ENCODE measurements at places on chromosomes 6 and 20. TPM values are rescaled to one million over a fixed set of nuclear protein-coding genes. Genes with fewer than 3 reads are reported as not detected.
A peak's percentile ranks its signal among the peaks of the same experiment; 100 is the strongest.

DNA sequence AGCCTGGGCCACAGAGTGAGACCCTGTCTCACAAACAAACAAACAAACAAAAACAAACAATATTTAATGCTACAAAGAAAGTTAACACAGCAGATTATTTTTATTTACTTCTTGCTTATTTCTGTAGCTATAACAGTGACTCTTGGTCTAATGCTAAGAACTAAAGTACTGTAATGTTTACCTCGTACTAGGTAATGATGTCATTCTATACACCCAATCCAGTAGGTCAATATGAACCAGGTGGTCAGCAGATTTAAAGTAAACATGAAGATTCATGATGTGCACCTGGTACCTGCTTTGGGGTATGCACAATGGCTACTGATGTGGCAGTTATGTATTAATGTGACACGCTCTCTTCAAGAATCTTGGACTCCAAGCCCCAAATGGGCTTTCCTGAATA, 36.6 kb upstream of the CARMIL1 start:
- DNase-seq, result no peak

GRCh38 chr6:24431045-24431451, 28.3 kb downstream of the MRS2 start:
- peak; percentile 7 for DNase-seq

- DNase-seq, result no peak
These were observed 307.2 kb downstream of the SOX4 start for GRCh38 chr6:21900730-21901129.

DNA sequence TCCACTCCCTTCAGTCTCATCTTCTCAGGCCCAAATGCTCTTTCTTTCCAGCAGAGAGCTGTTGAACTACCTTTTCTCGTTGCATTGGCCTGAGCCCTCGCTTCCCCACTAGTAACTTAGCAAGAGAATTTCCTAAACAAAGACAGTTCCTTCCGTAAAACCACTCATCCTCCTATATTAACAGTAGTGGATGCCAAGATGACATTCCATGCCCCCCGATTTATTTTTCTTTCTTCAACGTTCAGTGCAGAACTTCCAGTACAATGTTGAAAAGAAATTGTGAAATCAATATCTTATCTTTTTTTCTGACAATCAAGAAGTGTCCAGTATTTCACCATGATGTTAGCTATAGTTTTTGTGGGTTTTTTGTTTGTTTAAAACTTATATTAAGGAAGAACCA, 45.8 kb downstream of the SOX4 start:
- no peak for DNase-seq

DNA sequence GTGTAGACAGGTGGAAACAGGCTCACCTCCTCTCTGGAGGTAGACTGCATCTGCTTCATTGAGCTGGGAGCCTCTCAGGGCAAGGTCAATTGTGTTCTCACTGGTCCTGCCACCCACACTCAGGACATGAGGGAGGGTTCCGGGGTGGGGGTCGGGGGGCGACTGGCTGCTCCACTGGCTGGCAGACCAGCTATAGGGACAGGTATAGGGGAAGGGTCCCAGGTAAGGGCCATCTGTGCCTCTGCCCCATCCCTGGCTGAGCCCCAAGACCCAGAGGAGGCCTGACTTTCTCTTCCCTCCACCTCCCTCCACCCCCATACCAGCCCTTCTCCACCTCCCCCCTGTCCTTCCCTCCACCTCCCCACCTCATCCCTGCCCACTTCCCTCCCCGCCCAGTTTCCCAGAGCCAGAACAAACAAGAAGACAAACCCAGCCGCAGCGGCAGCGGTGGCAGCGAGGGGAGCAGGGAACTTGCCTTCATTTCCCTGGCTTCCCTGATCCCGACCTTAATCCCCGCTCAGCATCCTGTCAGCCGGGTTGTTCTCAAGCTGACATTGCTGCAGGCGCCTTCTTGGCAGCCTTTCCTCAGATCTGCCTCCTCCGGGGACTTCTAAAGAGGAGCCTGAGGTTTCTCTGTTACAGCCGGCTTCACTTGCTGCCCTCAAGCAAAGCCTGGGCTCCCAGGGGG, 18.3 kb upstream of the FOXP4 start:
- DNase-seq, result no peak

GRCh38 chr20:62472941-62473585, 2.7 kb downstream of the GATA5 start:
- DNase-seq, result no peak

DNA sequence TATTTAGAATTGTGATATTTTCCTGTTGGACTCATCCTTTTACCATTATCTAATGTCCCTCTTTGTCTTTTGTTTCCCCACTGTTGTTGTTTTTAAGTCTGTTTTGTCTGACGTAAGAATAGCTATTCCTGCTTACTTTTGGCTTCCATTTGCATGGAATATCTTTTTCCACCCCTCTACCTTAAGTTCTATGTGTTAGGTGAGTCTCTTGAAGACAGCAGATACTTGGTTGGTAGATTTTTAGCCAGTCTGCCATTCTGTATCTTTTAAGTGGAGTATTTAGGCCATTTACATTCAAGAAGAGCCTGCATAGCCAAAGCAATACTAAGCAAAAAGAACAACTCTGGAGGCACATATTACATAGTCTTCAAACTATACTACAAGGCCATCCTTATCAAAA, 39.2 kb downstream of the CTCFL start:
- no peak for DNase-seq

DNA sequence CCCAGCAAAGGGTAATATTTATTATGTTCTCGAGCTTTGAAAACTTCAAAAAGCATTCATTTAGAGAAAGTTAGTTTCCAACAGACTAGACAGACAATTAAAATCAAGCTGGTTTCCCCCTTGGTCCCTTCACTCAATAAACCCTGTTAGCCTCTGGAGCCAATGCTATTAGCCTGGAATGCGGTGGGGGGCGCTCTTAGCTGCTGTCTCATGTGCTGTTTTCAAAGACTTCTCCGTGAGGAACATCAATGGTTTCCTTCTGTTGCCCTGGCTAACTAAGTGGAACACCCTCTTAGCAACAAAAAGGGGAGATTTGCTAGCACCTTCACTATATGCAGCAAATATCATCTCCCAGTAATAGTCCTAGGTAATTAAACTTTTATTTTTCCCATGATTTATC, 86.4 kb downstream of the LY86 start:
- DNase-seq, result no peak

GRCh38 chr6:20402342-20403069, 827 bp downstream of the E2F3 start:
- DNase-seq, result no peak

DNA sequence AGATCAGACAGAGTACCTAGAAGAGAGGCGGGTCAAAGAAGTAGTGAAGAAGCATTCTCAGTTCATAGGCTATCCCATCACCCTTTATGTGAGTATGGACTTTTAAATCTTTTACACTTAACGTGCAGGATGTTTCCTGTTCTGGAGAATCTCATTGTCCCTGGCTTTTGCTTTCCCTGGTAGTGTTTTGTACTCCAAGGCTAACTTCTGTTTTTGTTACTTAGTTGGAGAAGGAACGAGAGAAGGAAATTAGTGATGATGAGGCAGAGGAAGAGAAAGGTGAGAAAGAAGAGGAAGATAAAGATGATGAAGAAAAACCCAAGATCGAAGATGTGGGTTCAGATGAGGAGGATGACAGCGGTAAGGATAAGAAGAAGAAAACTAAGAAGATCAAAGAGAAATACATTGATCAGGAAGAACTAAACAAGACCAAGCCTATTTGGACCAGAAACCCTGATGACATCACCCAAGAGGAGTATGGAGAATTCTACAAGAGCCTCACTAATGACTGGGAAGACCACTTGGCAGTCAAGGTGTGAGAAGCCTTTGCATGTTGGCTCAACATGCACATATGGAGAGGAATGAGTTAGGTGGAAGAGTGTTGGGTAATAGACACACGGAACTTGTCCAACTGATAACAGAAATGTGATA, 3.3 kb downstream of the HSP90AB1 start:
- DNase-seq, result no peak

- DNase-seq, result no peak
These were observed 131.2 kb downstream of the SH3BGRL2 start for GRCh38 chr6:79762370-79762769.

GRCh38 chr6:22067122-22067521, 229.7 kb downstream of the PRL start:
- no peak for DNase-seq

DNA sequence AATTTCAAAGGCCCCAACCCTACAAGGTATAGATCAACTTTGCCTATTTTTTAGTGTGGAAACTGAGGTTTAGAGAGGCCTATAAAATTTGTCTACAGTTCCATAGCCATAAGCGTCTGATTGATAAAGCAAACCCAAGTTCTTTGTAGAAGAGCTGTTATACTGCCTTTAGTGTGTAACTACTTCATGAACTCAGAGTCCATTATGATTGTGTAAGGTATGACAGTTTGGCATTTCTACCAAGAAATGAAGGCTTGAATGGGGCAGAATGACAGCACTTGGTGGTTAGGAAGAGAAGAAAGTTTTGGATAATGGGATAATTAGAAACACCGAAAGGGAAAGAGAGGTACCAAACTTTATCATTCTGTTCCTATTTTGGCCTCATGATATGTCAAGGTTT, 38.1 kb downstream of the SMAP1 start:
- DNase-seq, result no peak

GRCh38 chr6:157552820-157553485, 172.0 kb downstream of the ZDHHC14 start:
- DNase-seq, result no peak

GRCh38 chr20:13873831-13874230, 89.0 kb downstream of the NDUFAF5 start:
- DNase-seq, result no peak

DNA sequence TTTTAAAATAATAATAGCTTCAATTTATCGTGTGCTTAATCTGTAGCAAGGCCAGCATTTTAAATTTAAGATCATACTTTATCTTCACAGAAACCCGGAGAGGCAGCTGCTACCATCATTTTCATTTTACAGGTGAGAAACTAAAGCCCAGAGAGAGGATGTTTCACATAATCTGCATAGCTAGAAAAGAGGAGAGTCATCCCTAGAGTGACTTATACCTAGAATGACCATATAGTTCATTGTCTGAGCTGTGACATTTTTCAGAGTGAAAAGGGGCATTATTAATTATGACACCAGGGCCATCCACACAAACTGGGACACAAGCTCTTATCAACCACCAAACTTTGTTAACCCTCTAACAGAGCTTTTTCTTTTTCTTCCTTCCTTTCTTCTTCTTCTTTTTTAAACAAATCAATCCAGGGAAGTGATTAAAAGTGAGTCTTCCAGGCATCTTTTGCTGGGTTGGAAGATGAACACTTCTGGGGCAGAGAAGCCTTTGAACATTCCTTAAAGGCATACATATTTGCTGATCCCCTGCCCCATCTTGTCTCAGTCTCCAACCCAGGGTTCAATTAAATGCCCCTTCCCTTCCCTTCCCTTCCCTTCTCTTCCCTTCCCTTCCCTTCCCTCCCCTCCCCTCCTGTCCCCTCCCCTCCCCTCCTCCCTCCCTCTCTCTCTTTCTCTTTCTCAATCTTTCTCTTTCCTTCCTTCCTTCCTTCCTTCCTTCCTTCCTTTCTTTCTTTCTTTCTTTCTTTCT, 272.5 kb upstream of the JAG1 start:
- DNase-seq, result no peak

GRCh38 chr6:158184608-158185007, 16.5 kb downstream of the GTF2H5 start:
- no peak for DNase-seq

DNA sequence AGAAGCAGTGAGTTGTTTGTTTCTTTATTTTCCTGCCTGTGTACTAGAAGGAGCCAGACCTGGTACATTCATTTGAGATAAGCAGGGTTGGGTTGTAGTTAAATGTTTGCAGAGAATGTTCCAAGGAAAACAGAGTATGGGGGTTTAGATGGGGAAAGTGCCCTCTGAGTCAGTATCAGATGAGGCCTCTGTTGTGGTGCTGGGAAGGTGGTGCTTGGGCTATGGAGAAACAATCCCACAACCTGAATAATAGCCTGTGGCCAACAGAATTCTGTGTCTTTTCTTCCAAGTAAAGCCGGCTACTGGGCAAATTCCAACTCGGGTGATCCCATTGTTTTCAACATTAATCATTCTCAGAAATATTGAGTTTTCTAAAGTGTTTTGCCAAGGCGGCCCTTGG, 109.3 kb downstream of the RNF144B start:
- no peak for DNase-seq

DNA sequence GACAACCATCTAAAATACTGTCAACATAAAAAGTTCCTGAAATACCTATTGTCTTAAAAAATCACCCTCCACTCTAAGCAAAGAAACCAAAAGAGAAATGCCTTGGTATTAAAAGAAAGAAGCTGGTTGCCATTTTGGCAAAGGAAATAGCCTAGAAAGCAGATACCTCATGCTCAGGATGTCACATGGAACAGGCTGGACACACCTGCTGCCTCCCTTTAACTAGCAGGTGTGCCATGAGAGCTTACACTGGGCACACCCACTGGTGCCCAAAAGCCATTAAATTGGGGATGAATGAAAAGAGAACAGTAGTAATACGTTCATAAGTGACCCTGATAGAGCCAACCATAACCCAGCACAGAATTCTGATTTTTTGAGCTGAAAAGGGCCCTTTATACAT, 1.5 kb downstream of the SLC23A2 start:
- no peak for DNase-seq

DNA sequence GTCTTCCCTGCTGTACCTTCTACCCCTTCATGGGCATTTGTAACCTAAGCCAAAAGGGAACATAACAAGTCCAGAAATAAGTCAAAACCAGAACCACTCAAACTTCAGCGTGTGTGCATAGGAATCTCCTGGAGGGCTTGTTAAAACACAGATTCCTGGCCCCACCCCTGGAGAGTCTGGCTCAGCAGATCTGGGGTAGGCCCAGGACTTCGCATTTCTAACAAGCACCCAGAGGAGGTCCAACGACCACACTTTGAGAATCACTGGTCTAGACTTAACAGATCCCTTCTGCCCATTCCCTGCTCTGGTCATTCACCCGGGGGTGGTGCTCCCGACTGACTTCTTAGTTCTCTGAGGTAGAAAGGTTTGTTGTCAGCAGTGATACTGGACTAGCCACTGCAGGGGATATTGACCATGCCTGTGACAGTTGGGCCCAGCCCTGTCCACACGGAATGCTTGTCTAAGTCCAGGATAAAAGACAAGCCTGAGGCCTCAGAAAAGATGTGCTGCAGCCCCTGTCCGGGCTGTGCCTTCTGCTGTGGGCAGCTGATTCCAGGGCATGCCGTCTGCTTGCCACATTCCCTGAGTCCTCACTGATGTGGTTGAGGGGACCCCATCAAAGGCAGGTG, 68.6 kb downstream of the SYNJ2 start:
- DNase-seq, result no peak

- DNase-seq, result no peak
These were observed 1269.6 kb upstream of the CITED2 start for GRCh38 chr6:140644017-140644416.

DNA sequence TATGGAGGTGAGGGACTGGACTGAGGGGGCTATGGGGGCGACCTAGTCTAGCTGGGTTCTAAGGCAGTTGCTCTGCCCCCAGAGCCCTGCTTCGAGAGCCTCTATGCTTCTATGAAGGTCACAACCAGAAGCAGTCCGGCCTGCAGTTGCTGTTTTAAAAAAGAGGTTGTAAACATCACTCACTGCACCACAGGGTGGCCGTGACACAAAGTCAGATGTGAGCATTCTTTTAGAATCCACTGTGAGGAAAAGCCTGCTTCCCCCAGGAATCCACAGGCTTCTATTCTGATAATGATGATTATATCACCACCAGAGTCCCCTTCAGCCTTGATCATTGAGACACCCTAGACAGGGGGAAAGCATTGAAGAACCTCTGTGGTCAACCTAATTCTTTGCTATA, 229.7 kb upstream of the AGPAT4 start:
- no peak for DNase-seq

The RNF217 gene
- polyA plus RNA-seq, result 24.6 TPM

The PRKN gene
- polyA plus RNA-seq, result not detected

The SERPINB6 gene
- 120 TPM for polyA plus RNA-seq

The RAB22A gene
- polyA plus RNA-seq, result 14.9 TPM

The RCAN2 gene
- polyA plus RNA-seq, result 0.11 TPM

The PEDS1 gene
- 34.1 TPM for polyA plus RNA-seq
